CD8-positive, alpha-beta memory T cell (primary cell): ENCODE measurements at places on chromosomes 13 and 19. TPM values are rescaled to one million over a fixed set of nuclear protein-coding genes. Genes with fewer than 3 reads are reported as not detected.
A peak's percentile ranks its signal among the peaks of the same experiment; 100 is the strongest.

GRCh38 chr13:113884821-113885220, 20.9 kb upstream of the GAS6 start:
- DNase-seq: no peak

- no peak for DNase-seq
These were observed 68.7 kb downstream of the IPO5 start for GRCh38 chr13:98022210-98022609.

DNA sequence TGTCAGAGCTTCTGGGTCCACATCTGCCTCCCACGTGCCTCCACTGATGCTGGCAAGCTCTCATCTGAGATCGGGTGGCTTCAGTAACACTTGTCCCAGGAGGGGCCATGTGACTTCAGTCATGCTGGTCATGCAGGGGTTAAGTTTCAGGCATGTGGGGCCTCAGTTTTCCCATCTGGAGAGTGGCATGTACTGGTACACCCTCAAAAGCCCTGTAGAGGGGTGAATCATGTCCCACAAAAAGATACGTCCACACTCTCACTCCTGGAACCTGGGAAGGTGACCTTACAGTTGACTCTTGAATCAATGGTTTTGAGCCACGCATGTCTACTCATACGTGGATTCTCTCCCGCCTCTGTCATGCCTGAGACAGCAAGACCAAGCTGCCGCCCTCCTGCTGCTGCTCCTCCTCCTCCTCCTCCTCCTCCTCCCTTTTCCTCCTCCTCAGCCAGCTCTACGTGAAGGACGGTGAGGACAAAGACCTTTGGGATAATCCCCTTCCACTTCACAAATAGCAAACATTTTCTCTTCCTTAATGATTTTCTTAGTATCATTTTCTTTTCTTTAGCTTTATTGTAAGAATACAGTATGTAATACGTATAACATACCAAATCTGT, 53.7 kb downstream of the COMP start:
- DNase-seq: no peak

GRCh38 chr13:59422646-59423045, 741.1 kb downstream of the DIAPH3 start:
- DNase-seq: no peak

GRCh38 chr13:28761586-28761985, 42.8 kb upstream of the SLC46A3 start:
- no peak for DNase-seq

- no peak for DNase-seq
These were observed 136.3 kb downstream of the KLF5 start for GRCh38 chr13:73195091-73195490.

GRCh38 chr19:29260477-29261317, 47.7 kb upstream of the UQCRFS1 start:
- DNase-seq: no peak

GRCh38 chr19:17762505-17763229, 11.4 kb downstream of the FCHO1 start:
- DNase-seq: no peak

DNA sequence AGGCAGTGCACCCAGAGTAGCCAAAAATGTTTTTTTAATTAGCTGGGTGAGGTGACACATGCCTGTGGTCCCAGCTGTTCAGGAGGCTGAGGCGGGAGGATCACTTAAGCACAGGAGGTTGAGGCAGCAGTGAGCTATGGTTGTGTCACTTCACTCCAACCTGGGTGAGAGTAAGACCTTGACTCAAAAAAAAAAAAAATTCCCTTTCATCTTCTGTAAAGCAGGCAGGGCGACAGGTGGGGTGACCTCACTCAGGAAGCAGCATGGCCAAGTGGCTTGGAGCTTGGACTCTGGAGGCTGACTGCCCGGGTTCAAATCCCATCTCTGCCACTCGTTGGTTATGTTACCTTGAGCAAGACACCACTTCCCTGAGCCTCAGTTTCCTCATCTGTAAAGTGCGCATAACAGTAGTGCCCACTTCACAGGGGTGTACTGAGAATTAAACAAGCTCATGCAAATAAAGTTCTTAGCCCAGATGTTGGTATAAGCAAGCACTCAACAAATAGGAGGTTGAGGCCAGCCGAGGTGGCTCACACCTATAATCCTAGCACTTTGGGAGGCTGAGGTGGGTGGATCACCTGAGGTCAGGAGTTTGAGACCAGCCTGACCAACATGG, 48.3 kb downstream of the MAP4K1 start:
- no peak for DNase-seq

DNA sequence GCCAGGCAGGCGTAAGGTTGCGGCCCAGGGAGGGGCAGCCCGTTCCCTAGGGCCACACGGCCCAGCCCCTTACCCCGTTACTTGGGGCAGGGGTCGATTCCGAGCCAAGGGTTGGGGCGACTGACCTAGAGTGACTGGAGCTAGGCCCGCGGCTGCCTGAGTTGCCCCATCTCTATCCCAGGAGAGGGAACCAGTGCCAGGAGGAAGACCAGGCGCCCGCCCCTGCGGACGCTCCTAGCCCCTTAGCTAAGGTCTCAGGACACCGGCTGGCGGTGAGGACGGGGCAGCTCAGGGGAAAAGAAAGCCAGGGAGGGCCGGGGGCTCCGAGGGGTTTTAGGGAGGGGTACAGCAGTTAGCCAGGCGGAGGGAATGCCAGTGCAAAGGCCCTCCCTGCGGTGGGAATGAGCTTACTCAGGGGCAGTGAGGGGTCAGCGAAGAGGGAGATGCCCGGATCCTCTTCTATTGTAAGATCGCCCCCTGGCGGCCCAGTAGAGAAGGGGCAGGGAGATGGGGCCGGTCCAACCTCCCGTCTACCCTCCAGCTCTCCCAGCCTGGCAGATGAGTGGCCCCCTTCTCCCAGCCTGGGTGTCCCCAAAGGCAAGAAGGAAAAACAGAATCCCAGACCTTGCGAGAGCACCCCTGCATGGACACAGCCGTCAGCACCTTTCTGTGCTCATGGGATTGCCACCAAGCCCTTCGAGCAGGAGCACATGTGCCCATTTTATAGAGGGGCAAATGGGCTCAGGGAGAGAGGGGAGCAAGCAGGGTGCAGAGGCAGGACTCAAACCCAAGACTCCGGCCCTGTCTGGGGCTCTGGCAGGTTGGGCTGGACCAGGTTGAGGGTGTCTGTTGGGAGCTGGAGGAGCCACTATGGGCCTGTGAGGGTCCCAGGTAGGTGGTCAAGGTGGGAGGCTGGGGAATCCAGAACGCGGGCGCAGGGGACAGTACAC, 16.3 kb downstream of the CILP2 start:
- peak; percentile 37 for DNase-seq

- no peak for DNase-seq
These were observed 2.3 kb downstream of the ERF start for GRCh38 chr19:42252365-42253244.

- DNase-seq: no peak
These were observed 33.2 kb downstream of the RNASEH2B start for GRCh38 chr13:50942630-50943311.

- DNase-seq: no peak
These were observed 420.8 kb upstream of the GPC6 start for GRCh38 chr13:92805766-92806165.

DNA sequence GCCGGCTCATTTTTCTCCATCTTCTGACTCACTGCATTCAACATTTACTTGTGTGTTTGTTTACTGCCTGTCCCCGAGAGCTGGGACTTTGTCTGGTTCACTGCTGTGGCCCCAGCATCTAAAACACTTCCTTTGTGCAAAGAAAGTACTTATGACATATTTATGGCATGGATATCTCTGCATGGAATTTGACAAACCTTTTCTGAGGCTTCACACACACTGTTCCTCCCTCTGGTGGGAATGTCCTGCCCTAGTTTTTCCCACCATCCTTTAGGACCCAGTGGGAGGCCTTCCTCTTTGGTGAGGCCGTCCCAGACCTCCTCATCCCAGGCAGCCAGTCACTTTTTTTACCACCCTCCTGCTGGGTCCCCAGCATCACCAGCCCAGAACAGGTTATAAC, 1.4 kb upstream of the SRRM5 start:
- no peak for DNase-seq

DNA sequence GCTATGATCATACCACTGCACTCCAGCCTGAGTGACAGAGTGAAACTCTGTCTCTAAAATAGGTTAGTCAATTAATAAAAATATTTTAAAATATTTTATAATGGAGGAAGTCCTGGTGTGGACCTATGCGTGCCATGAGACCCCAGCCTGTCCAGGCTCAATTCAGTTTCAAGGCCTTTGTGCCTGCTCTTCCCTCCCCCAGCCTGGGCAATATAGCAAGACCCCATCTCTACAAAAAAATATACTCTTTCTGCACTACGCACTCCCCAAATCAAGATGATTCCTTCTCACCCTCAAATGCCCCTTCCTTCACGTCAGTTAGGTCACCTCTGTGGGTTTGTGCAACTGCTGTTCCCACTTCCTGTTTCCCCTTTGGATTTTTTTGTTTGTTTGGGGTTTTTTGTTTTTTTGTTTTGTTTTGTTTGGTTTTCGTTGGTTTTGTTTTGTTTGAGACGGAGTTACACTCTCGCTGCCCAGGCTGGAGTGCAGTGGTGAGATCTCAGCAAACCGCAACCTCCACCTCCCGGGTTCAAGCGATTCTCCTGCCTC, 1.4 kb upstream of the HSH2D start:
- DNase-seq: no peak

- no peak for DNase-seq
These were observed 376.6 kb downstream of the PCDH9 start for GRCh38 chr13:66853564-66853963.

GRCh38 chr19:44723952-44724319, 24.6 kb upstream of the BCL3 start:
- peak; percentile 72 for DNase-seq

Gene SOX1
- not detected for total RNA-seq

Gene MBD3L3
- total RNA-seq: not detected

Gene FGF22
- total RNA-seq: 0.20 TPM

Gene ZNF493
- 13.3 TPM for total RNA-seq

Gene SPINT2
- 29.4 TPM for total RNA-seq

Gene PROZ
- total RNA-seq: not detected

Gene HIF3A
- not detected for total RNA-seq
